ENCODE measurements at places on chromosomes 13 and 19.

GRCh38 chr19:34500656-34501120, 19.1 kb downstream of the WTIP start:
- no peak for DNase-seq

- DNase-seq = no peak
These were observed 505 bp downstream of the ZSWIM4 start for GRCh38 chr19:13795595-13796300.

DNA sequence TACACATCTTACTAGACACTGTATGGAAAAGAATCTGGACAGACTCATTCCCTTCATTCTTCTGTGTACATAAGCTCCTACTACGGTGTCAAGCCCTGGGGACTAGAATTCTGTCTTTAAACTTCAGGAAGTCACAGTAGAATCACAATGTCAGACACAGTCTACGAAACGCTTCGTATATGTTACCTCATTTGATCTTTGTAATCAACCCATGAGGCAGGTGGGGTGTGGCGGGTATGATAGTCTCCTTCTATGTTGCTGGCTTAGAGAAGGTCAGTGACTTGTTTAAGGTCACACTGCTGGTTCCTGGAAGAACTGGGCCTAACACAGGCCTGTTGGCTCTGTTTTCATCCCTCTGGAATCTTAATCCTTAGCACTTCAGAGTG, 32.2 kb upstream of the TPT1 start:
- no peak for DNase-seq

DNA sequence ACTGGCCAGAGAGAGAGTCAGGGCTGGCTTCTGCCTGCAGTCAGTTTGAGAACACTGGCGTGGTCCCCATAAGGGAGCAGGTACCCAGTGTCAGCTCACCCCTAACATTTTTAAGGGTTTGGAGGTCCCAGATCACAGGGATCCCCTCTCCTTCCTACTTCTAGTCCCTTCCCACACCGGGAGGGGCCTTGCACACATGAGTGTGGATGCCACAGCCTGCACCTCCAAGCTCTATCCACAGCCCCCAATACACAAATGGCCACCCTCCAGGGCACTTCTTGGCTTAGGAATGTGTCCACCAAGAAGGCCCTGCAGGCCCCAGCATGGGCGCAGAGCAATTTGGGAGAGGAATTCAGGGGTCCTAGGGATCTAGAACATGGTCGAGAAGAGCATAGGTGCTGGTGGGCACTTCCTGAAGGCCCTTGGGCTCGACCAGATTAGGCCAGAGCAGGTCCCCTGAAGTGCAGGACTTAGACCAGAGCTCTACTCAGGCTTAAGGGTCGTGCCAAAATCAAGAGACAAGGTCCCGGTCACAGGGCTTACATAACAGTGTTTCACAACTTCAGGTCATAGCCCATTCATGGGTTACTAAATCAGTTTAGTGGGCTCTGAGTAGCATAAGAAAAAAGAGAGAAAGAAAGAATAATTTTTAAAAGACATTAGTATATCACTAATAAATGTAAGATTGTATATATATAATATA, 16.0 kb downstream of the FXYD5 start:
- no peak for DNase-seq

DNA sequence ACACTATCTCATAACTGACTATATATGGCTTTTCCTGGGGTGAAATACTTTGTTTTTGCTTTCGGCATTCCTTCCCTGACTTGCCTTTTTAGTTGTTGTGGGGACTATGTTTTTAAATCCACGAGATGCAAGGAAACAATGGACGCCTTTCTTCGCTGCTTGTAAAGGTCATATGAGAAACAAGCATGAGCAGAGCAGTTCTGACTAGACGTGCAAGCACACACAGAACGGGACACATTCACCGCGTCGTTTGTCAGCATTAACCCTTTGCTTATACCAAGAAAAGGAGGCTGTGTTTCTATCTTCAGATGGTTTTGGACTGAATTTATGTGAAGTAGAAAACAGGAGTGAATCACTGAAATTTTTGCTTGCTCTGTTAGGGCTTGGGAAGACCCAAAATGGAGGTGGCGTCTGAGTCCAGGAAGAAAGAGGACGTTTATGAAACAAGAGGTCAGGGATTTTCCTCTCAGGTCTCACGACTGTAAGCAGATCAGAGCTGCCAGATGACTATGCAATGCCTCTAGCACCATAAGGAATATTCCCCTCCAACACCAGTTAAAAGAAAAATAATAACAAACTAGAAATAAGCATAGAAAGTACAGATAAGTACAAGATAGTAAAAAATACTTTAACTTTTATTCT, 358.9 kb downstream of the DLEU7 start:
- DNase-seq = no peak

DNA sequence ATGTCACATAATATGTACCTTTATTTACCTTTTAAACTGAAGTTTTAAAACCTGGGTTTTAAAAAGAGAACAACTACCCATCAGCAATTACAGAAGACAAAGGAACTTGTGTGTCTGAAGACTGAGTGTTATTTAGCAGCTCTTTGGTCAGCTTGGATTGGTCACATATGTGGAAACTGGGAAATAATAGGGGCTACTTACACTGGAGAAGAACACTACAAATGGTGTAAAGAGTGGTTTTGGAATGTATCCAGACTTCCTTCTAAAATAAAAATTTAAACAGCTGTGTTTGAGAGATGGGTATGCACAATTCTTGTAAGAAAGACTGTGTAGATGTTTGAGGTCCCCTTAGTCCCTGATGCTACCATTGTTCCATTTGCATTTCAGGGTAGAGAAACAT, 13.3 kb downstream of the TNFRSF19 start:
- no peak for DNase-seq

DNA sequence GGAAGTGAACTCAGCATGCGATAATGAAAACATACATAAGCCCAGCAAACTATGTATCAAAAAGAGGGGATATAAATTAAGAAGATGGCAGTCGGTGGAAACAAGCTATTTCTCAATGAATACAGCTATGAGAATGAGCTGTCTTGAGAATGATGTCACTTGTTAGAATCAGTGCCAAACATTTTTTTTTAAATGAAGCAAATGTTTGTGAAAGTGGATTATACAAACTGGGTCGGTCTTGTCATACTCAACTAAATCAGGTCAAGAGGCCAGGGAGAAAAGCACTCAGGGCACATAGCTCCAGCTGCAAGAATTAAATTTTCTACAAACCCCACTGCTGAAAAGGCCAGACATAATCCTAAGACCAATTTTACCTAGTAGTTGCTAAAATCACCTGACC, 1048.4 kb downstream of the SLITRK1 start:
- DNase-seq = no peak

DNA sequence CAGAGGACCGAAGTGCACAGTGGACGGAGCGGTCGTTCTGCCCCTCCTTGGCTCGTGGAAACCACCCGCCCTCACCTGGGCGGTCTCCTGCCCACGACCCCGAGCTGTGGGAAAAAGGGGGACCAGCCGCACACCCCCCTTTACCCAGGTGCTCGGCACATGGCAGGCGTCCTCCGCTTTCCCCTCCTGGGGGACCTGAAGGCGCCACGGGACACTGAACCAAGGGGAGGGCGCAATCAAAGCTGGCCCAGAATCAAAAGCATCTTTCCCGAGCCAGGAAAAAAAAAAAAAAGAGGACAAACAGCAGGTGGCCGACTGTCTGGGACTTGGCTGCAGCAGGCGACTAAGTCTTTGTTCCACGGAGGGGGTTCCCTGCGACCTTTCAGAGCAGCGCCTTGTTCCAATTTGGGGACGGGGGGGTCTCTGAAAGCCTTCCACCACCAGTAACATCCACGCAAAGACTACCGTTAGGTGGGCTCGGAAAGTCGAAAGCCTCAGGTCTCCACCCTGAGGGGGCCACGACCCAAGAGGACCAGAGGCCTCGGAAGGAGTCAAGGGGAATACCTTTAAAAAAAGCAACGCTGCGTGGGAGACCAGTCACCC, 1.1 kb downstream of the MBD3 start:
- DNase-seq = no peak

All from activated CD4-positive, alpha-beta T cell treated with anti-CD3 and anti-CD28 coated beads for 24 hours (primary cell).